Anterior cingulate cortex (tissue), 58 donors: ENCODE measurements at places on chromosomes 3 and 15.

- DNase-seq, result no peak
Measured at GRCh38 chr3:159189994-159190669, 388.3 kb downstream of the MFSD1 start.

DNA sequence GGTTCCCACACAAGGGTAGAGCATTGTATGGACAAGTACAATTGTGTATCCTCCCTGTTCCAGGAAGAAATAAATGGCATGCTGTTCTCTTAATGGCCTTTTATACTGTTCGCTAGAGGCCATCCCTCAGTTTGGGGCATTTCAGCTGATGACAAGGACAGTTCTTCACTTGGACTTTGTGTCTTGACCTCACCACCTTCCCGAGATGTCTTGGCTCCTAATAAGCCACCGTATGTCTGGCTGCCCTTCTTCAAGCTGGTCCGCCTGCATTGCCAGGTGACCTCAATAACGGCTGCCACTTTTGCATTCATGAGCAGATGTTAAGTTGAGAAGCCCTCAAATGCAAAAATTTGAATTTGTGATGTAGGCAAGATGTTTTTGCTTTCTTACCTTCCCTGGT is 24.1 kb downstream of the ZBTB38 start:
- no peak for DNase-seq

GRCh38 chr3:64554096-64554920 is 133.5 kb downstream of the ADAMTS9 start:
- no peak for DNase-seq

DNA sequence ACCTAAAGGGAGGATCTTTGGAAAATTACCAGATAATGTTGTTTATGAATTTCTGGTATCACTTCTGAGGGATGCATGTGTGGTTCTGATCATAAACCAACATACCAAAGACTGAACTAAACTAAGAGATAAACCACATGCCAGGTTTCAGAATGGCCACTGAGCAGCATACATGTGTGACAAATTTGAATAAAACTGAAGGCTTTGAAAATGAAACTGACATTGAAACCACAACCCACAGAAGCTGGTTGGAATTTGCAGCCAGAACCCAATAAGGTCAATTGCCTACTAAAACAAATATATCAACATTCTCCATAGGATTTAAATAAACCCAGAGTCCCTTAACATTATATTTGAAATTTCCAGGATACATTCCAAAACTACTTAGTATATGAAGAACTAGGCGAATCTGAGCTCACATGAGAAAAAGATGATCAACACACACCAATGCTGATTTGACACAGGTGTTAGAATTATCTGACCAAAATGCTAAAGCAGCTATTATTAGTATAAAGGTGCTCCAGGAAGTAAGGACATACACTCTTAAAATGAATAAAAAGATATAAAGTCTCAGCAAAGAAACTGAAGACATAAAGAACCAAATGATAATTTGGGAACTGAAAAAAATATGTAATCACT is 125.0 kb downstream of the ZNF280D start:
- no peak for DNase-seq

DNA sequence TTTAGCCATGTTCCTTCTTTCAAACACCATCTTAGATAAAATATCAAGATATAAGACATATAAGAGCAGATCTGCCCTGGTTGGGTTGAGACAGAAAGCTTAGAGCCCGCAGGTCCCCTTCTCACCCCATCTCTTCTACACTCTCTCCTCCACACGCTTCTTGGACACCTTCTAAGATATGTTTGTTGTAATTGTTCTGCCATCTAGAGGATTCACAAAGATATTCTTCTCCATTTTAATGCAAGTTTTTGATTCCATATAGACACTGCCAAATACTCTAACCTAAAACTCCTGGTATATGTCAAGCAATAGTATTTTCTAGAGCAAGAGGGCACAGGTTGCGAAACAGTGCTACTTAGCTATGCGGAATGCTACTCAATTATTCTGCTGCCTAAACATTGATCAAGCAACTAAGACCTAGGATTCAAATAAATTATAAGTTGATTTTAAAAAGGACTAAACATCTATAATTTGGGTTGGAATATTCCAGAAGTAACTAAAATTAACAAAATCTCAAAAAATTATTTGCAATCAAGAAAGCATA is 6.8 kb downstream of the CHRM5 start:
- no peak for DNase-seq

- no peak for DNase-seq
Measured at GRCh38 chr15:96171853-96172296, 158.6 kb upstream of the NR2F2 start.

DNA sequence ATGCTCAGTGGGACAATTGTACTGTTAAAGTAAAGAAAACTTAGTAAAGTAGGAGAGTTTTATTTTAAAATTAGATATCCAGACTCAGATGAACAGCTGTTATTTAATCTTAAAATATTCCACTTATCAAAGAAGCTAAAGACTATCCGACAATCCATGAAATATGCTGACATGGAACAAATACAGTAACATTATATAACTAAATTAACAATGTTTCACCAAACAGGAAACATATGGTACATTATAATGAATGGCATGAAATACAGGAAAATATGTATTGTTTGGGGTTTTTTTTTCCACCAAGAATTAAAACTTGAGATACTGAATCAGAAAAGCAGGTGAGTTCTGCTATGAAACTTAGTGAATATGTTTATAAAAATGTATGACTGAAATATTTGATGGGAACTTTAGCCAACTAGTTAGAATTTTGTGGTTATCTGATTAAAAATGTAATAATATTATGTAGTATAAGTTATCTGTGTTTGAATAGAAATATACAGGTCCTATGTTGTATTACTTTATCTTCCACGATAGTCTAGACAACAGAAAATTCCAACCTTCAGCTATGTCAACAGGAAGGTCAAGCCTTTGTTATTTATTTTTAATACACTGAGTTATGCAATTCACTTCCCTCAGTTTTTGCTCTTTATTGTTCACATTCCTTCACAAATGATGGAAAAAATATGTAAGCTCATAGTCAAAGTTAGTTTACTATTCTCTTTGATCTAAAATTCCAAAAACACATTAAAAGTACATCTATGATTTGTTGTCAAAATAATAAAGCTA is 72.7 kb downstream of the UACA start:
- no peak for DNase-seq

- no peak for DNase-seq
Measured at GRCh38 chr3:38582941-38583645, 66.4 kb downstream of the SCN5A start.

DNA sequence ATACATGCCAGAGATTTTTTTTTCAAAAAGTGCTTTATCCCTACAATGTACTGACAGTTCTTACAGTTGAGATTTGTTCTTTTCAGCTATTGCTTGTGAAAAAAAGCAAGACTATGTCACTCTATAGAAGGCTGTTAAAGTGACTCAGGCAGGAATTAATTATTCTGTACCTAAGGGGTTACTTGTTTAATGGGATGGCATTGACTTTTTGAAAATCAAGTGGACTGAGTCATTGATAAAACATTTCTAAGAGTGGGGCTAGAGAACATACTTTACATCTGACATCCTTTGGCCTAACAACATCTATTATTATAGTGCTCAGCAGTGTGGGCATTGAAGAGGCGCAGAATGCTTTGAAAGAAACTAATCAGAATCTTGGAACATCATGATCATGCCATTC is 34.3 kb downstream of the INTS14 start:
- no peak for DNase-seq

GRCh38 chr3:188701485-188701969 is 470.2 kb upstream of the TPRG1 start:
- DNase-seq, result no peak

DNA sequence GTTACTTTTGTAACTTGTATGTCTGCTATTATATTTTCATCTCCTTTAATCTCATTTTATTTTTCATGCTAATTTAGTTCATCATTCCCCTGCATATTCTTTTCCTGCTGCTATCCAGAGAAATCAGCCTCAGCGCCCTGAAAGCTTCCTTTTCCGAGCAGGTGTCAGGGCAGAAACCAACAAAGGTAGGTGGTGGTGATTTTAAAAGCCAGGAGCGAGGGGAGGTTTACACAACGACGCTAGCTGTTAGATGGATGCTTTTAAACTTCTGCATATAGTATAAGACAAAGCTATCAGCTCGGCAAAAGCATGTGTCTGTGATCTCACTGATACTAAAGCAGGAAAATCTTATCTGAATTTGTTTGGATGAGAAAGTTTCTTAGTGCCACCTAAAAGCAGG is 75.0 kb downstream of the LRCH3 start:
- no peak for DNase-seq

- no peak for DNase-seq
Measured at GRCh38 chr15:32717426-32718226, at the start of gene GREM1. GREM1 (plus strand) TSS chr15:32718004; CDS start chr15:32730691, 12,687 bp downstream.

DNA sequence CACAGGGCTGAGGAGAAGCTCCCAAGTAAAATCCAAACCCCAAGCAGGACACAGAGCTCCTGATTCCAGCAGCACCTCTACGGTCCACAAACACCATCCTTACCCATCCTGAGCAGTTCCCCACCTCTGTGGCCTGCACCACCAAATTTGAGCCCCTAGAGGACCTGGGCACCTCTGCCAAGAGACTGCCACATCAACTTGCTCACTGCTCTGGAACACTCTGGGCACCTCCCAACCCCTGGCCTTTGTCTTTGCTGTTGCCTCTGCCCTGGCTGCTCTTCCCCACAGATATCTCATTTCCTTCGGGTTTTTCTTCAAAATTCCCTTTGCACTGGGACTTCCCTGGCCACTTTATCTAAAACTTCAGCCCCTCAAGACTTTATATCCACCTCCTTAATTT is 5.8 kb downstream of the RLBP1 start:
- no peak for DNase-seq

GRCh38 chr15:68517285-68517761 is 61.5 kb upstream of the CORO2B start:
- no peak for DNase-seq

GRCh38 chr3:14688525-14688924 is 13.6 kb downstream of the C3orf20 start:
- DNase-seq, result no peak

- DNase-seq, result no peak
Measured at GRCh38 chr15:89444241-89445225, 51.9 kb downstream of the RHCG start.

DNA sequence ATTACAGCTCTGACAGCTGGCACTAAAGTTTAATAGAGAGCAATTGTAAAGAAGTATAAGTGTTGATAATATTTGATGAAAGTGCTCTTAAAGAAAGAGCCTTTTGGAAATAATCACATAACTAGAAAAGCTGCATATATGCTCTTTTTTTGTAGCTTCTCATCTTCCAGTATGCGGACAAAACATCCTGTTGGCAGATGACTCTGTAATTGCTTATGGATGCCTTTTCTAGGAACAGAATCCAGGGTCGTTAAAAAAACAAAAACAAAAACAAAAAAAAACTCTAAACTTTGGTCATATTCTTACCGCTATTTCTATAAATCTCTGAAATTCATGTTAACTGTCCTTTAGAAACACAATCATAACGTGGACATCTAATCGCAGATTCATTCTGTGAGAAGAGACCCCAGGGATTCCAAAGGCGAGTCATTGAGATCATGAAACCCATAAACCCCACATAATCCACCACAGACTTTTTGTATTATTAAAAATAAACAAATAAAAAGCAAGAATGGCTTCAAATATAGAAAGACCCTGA is 109.8 kb downstream of the EPHA3 start:
- DNase-seq, result no peak

- DNase-seq, result no peak
Measured at GRCh38 chr3:127438371-127438770, 150.5 kb upstream of the PRR20G start.

DNA sequence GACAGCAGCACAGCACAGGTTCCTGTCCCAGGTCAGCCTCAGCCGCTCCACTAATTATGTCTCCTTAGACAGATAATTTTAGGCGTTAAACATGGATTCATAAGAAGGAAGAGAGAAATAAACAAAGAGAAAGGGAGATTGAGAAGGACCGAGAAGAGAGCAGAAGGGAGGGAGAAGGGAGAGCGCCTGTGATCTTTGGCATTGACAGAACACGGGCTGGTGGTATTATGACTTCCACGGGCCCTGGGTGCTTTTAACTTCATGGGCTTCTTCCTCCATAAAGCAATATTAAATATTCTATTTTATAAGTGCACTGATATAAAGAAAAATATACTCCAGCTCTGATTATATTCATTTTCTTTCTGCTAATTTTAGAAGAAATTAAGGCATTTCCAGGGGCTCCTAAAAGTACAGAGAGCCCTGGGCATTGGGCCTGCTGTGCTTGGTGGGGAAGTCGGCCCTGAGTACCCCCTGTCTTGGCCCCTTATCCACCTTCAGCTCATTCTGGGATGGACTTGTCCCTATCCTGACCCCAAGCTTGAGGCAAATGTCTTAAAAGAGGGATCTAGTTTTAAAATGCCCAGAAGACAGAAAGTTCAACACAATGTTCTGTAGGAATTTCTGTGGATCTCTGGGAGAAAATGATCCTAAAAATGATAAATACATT is 135.3 kb downstream of the MEX3B start:
- no peak for DNase-seq

DNA sequence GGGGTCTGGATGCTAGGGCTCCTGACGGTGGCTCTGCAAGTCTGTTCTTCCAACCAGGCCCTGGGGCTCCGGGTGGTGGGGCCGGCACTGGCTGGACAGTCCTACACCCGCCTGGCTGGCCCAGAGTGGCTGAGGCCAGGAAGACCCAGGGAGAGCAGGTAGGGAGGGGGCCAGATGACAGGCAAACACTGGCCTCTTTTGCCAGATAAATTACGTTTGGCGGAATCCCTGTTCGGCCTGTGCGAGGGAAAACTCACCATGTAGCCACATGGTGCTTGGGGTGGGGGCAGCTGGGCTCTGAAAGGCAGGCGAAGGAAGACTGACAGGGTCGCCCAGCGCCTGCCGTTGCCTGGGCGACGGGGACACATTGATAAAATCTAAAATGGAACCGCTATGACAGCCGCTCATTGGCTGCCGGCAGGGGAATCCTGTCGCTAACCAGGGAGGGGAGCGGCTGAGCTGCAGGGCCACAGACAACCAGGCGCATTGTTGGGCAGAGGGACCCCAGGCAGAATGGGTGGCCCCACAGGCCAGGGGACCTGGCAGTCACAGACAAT is 30.4 kb downstream of the IQSEC1 start:
- DNase-seq, result no peak

- DNase-seq, result no peak
Measured at GRCh38 chr3:140610544-140610943, 67.3 kb upstream of the TRIM42 start.

- DNase-seq, result peak; percentile 72
Measured at GRCh38 chr15:58227706-58228543, 89.7 kb downstream of the AQP9 start.

DNA sequence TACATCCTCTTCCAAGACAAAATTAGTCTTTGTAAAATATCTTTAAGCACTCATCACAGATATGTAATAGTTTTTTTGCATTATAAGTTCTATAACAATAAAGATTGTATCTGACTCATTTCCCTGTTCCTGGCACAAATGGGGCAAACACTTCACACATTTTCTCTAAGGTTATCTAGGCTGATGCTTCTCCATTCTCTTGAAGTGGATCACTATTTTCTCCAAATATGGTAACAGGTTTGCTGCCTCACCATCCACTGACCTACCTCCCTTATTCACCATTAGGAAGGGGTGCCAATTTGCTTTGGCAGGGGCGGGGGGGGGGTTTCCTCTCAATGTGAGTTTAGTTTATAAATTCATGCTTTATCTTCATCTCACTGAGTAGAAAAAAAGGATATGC is 767.7 kb upstream of the LMCD1 start:
- no peak for DNase-seq

GRCh38 chr3:111047042-111047441 is 24.6 kb upstream of the NECTIN3 start:
- DNase-seq, result no peak

GRCh38 chr3:154168998-154169795 is 48.0 kb downstream of the ARHGEF26 start:
- DNase-seq, result no peak

- DNase-seq, result no peak
Measured at GRCh38 chr3:98557324-98558010, 25.7 kb downstream of the GPR15 start.

- no peak for DNase-seq
Measured at GRCh38 chr15:68038246-68038645, 15.9 kb upstream of the PIAS1 start.
